ENCODE measurements at places on chromosomes 13 and 19.

DNA sequence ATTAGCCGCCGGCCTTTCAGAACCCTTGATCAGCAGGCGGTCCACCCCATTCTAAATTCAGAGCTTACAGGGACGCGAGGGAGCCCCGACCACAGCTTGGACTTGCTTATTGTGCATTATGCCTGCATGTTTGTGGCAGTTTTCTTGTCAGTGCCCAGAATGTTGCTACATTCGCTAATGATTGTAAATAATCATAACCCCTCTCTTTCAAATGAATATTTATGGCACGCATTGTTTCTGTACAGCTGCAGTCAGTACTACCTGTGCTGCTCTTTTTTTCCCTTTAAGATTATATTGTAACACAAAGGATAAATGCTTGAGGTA, 321 bp upstream of the VPS36 start:
- no peak for DNase-seq

DNA sequence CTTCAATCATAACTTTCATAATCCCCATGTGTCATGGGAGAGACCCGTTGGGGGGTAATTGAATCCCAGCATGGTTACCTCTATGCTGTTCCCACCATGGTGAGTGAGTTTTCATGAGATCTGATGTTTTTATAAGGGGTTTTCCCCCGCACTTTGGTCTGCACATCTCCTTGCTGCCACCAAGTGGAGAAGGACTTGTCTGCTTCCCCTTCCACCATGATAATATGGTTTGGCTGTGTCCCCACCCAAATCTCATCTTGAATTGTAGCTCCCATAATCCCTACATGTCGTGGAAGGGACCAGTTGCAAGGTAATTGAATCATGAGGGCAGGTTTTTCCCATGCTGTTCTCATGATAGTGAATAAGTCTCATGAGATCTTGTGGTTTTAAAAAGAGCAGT, 524.9 kb downstream of the SLITRK5 start:
- DNase-seq = no peak

DNA sequence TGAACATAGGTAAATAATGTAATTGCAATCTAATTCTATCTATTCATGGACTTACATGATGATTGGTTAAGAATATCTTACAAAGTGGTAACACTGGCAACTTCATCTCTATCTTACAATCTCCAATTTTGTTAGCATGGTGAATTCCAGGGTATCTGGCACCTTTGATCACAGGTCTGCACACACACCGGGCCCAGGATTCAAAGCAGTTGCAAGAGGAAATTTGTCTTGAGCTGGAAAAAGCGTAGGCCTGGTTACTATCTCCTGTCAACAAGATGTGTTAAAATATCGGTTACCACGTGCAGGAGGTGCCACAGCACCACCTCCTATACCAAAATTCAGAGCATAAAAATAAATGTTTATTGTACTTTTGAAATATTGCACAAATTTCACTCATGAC, 2428.4 kb downstream of the PCDH9 start:
- DNase-seq = no peak

DNA sequence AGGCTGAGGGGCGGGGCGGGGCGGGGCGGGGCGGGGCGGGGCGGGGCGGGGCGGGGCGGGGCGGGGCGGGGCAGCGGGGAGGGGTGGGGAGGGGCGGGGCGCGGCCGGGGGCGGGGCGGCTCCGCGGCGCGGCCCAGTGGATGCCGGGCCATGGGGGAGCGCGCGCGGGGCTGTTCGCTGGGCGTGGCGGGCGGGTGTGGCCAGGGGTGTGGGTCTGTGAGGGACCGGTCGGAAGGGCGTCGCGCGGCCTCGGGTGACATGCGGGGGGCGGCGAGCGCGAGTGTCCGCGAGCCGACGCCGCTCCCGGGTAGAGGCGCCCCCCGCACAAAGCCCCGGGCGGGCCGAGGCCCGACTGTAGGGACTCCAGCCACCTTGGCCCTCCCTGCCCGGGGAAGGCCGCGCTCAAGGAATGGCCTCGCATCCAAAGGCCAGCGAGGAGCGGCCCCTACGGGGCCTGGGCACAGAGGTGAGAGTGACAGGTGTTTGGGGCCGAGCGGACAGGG, at the start of gene ZFP28:
Gene ZFP28 (plus strand): TSS at position 188 of the 503 bp plus-strand sequence. CDS start 71 bp downstream, at position 259.
- peak; percentile 57 for DNase-seq

- DNase-seq = peak; percentile 41
Observed at GRCh38 chr19:45523642-45524256, 16.5 kb downstream of the VASP start.

GRCh38 chr19:58153386-58153785, 2.8 kb upstream of the ZNF329 start:
- DNase-seq = no peak

DNA sequence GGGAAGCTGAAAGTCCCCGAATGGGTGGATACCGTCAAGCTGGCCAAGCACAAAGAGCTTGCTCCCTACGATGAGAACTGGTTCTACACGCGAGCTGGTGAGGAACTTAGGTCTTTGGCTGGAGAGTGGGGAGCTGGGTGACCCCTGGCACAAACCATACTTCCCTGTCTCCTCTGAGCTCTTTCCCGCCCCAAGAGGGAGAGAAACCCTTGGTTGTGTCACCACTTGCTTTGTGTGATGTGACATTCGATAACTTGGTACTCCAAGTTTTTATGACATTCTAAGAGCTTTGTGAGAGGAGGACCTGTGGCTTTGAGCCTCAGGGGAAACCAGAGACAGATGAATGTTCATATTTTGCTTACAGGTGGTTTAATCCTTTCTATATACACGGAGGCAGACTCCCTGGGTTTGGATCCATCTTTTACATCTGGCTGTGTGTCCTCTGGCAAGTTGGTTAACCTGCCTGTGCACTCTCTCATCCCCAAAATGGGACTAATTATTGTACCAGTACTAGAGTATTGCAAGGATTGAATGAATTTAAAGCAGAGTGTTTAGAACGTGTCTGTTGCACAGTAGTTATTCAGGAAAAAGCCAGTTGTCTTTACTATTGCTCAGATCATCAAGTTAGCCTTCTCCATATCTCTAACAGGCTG, 1.2 kb downstream of the RPS19 start:
- DNase-seq = no peak

- DNase-seq = no peak
Observed at GRCh38 chr19:55681131-55682092, 6.4 kb downstream of the EPN1 start.

- no peak for DNase-seq
Observed at GRCh38 chr19:28065026-28065425, 1147.9 kb downstream of the UQCRFS1 start.

- no peak for DNase-seq
Observed at GRCh38 chr13:48489666-48490065, 43.2 kb downstream of the RCBTB2 start.

DNA sequence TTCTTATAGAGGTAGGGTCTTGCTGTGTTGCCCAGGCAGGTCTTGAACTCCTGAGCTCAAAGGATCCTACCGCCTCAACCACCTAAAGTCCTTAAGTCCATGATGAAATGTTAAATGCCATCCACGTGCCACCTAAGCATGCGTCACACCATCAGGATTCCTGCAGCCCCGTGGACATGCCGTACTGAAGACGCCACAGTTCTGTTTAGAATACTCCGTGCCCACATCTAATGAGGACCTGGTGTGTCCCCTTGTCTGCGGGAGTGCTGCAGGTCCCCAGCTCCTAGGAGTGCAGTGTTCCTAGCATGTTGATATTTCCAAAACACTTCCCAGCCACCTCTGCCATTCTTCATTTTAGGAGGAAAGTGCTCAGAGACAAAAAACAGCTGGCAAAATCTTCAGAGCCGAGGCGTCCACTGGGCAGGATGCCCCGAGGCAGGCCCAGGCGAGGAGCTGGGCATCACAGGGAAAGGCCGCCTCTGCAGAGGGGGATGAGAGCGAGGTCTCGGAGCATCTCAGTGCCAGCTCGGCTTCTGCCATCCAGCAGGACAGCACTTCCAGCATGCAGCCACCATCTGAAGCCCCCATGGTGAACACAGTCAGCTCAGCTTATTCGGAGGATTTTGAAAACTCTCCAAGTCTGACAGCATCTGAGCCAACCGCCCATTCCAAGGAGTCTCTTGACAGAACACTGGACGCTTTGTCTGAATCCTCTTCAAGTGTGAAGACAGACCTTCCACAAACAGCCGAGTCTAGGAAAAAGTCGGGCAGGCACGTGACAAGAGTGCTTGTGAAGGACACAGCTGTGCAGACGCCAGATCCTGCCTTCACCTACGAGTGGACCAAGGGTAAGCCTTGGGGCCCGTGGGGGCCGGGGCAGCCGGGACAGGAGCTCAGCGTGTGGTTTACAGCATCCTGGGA, 13.2 kb downstream of the C19orf44 start:
- DNase-seq = no peak

GRCh38 chr19:1563251-1563650, 4.9 kb downstream of the MEX3D start:
- DNase-seq = no peak

DNA sequence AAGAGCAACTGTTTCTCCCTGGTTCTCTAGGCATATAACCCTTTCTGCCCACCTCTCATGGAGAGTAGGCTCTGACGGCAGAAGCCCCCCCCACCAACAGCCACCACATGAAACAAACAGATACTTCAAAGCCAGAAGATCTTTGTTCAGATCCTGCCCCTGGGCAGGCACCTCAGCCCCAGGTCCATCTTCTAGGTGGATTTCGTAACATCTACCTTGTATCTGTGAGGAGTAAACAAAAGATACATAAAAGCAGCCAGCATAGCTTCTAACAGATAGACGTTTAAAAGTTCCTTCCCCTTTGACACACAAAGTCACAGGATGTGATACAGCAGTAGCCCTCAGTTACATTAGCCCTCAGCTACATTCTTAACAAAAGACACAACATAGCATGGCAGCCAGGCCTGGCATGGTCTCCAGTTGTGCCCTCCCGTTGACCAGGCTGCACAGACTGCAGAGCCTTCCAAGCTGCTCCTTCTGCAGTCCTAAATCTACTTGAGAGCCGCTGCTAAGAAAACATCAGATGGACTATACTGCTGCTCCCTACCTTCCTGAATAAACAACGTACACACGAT, 35.4 kb downstream of the BRD4 start:
- no peak for DNase-seq

- DNase-seq = no peak
Observed at GRCh38 chr13:36840718-36841250, 21.8 kb downstream of the RFXAP start.

DNA sequence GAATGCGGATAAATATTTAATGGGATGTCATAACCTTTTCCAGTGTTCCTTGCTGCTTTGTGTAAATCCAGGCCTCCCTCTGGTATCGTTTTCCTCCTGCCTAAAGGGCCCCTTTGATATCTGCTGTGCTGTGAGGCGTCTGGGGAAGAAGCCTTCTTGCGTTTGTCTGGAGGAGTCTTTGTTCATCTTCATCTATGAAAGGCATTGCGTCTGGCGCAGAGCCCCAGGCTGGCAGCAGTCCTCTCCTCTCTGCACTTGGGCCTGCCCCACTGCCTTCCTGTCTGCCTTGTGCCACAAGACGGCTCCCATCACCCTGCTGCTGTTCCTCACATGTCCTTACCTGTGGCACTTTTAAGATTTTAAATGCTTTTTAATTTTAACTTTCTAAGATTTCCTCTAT, 9.8 kb downstream of the PROZ start:
- no peak for DNase-seq

DNA sequence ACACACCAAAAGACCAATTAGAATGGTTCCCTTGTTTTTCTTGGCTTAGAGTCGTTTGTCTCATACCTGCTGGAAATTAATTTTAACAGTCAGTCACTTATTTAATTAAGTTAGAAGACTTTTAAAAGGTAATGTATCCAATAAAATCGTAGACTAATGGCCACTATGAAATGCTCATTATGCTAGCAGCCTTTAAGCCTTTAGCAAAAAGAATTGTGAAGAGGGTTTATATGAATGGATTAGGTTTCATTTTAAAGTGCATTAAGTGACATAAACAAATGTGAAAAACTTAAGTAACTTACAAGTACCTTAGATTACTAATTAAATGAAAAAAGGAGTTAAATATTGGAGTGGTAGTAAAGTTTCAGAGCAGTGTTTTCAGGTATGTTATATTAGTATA, 139.6 kb downstream of the RXFP2 start:
- no peak for DNase-seq

DNA sequence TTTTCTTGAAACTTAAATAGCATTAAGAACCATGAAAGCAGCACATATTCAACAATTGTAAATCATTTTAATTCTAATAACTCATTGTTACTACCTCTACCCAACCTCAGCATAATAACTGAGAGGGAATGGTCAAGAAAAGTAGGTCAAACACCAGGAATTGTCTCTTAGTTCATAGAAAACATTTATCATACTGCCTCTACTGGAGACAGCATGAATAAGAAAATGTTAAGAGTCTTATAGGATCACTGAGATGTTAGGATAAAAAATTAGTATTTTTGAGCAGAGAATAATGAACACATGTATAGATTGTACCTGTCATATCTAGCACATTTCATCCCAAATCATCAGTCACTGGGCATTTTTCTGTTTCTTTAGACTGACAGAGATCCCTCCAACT, 515.3 kb downstream of the PCDH9 start:
- no peak for DNase-seq

DNA sequence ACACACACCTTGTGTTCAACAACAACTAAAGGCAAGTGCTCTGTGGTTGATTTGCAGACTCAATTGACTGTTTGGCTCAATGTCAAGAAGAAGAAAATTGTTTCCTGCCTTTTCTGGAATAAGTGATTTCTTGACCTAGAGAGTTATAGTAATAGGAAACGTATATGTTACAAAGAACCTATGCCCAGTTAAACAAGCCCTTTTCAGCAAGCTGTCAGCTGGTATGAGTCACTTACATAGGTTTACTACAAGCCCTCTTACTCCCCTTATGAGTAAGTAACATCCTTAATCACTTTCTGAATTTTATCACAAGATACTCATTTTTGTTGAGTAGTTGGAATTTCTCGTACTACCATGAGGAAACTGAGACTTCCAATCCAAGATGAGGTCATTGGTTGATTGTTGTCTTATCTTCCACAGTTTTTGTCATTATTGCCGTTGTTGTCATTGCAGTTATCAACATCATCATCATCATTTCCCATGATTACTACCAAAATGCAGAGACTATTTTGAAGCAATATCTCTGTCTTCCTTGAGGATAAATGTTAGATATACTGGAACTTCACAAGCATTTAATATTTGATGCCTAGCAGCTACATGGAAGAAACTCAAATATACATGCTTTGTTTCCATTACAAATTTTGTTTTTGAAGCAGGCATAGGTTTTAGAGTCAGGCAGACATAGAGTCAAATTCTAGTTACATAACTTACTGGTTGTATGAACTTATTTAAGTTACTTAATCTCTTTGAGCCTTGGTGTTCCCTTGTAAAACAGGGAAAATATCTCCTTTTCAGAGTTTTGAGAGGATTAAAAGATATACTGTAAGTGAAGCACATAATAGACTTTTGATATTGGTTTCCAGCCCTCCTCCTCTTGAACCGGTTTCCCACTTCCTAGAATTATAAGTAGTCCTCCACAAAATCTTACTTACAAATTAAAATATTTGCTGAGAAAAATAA, 106.0 kb downstream of the RAP2A start:
- no peak for DNase-seq

- DNase-seq = no peak
Observed at GRCh38 chr13:41590643-41591042, 133.3 kb downstream of the RGCC start.

GRCh38 chr13:48266701-48267639, 34.0 kb downstream of the ITM2B start:
- DNase-seq = no peak

Measured in stimulated activated CD4-positive, alpha-beta T cell treated with anti-CD3 and anti-CD28 coated beads, Interleukin-1b, Interleukin-23, amount 100 ng/mL, for 24 hours (primary cell).